ENCODE measurements at places on chromosomes 12 and 14.

DNA sequence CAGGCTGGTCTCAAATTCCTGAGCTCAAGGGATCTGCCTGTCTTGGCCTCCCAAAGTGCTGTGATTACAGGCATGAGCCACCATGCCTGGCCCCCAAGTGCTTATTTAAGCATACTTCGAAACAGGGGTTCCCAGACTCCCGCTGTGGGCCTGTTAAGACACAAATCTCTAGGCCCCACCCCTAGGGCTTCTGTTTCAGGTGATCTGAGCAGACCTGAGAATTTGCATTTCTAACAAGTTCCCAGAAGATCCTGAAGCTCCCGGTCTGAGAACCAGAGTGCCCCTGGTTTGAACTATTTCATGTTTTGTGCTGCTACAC, 25.0 kb downstream of the GCH1 start:
- DNase-seq, result no peak

DNA sequence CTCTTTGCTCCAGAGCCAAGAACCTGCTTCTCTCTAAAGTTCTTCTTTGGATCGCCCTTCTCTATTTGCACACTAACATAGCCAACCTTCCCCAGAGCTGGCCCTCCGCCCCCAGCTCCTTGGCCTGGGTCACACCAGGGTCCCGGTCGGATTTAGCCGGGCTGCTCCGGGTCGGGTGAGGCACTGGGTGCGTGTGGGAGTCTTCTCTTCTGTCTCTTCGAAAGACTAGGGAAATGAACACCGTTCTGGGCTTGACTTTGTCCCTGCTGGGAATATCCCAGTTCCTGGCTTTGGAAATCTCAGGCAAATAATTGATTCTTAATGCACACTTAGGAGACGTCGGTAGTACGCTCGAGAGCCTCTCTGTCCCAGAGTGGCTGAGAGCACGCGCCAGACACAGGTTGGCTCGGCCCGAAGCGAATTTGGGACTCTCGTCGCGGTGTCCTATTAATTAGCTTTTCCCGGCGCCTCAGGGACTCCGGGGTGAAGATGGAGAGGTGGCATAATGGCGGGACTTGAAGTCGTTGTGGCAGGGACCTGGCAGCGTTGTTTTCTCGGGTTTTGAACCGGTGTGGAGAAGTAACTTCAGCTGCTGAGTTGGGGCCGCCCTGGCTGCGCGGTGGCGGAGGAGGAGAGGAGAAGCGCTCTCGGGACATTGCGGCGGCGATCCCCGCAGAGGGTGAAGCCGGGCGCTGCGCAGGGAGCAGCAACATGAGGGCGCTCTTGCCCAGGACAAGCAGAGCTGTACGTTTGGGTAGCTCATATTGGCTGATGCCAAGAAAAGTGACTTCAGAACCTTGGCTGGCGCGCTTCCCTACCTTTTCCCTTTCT, 7.5 kb downstream of the FOXG1 start:
- DNase-seq, result no peak

GRCh38 chr12:55226523-55226922, 5.7 kb downstream of the OR10A7 start:
- DNase-seq, result no peak

DNA sequence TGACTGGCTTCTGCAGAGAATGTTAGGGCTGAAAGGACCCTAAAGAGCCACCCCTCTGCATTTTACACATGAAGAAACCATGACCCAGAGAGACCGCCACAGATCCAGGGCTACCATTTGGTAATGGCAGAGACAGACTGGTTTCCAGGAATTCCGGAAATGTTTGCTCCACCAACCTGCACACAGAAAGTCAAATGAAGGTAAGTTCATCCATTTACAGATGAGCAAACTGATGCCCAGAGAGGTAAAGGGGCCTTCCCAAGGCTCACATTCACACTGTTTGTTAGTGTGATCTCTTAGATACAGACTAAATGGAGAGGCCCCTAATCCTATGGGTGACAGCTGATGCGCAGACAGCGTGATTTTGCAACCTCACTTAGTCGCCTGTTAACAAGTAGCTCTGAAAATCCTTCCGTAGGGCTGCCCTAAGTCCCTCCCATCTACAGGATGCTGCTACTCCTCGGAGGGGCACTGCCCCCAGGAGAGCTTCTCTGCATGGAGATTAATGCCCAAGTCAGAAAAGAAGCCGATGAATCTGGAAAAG, 33.8 kb downstream of the ZFP36L1 start:
- DNase-seq, result no peak

GRCh38 chr12:46160981-46161690, 107.7 kb downstream of the SLC38A1 start:
- DNase-seq, result no peak

DNA sequence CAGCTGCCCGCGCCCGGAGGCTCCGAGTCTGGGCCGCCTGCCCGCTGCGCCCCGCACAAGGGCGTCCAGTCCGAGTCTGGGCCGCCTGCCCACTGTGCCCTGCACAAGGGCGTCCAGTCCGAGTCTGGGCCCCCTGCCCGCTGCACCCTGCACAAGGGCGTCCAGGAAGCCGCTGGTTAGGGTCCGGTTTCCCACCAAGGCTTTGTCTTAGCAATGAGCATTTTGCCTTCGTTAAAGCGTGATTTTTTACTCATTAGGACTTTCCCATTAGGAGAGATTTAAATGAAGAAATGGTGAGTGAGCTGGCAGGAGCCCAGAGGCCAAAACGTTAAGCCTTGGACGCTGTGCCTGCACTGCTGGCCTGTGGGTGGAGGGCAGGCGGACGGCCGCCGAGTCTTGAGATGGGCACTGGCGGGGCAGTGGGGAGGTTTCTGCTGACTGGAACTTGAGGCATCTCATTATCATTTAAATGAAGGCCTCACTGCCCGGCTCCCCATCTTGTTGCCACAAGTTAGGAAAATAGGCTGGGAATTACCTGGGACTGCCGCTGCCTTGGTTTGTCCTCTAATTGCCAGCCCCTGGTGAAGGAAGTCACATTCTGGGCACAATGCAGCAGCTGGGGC, 36.0 kb downstream of the FBRSL1 start:
- DNase-seq, result no peak

GRCh38 chr14:41868396-41868795, 261.7 kb downstream of the LRFN5 start:
- no peak for DNase-seq

DNA sequence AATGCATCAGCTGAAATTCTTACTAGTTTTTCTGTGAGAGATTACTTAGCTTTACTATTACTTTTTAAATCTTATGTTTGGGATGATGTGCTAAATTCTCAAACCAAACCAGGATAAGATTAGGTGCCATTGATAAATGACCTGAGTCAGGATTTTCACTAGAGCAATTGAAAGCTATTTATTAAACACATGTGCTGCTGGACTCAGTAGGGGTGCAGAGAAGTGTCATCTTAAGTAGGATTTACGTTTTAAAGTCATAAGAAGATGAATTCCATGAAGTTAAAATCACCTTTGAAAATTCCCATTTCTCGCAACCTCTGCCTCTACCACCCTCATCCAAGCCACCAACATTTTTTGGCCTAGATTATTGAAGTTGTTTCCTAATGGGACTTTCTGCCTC, 8.8 kb downstream of the TMEM263 start:
- DNase-seq, result no peak

- no peak for DNase-seq
These were observed 31.5 kb downstream of the MEG3 start for GRCh38 chr14:100857233-100857922.

DNA sequence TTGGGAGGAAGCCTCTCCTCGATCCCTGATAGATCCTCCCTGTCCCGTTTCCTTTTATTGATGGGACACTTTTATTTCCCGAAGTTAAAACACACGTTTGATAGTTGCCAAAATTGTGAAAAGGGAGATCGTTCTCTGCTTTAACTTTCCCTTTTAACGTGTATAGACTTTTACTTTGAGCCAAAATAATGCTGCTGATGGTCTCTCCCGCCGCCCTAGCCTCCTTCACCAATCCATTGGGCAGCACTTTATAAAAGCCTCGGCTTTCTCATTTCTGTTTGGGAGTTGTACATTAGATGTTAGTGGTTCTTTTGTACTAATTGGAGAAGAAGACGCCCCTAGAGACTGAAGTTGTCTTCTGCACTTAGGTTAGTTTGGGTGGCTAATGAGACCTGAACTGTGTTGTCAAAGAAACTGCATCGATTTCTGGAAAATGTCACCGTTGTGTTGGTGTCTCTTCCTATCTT, 1.4 kb downstream of the TMTC2 start:
- no peak for DNase-seq

- no peak for DNase-seq
These were observed 227.5 kb downstream of the GXYLT1 start for GRCh38 chr12:41917181-41917580.

DNA sequence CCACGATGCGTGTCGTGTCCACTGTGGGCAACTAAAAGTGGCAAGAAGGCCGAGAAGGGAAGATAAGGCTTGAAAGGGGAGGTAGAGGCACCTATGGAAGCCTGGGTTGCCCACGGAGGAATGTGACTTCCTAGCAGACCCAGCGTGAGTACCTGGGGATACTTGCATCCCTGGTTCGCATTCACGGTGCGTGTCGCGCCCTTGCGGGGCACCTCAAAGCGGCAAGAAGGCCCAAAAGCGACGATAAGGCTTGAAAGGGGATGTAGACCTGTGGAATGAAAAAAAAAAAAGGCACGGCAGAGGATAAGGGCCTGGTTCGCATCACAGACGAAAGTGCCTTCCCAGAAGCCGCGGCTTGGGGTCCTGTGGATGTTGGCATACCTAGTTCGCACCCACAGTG, 282.9 kb downstream of the ALG10 start:
- DNase-seq, result no peak

- no peak for DNase-seq
These were observed 926.7 kb downstream of the DIO2 start for GRCh38 chr14:79284621-79285020.

DNA sequence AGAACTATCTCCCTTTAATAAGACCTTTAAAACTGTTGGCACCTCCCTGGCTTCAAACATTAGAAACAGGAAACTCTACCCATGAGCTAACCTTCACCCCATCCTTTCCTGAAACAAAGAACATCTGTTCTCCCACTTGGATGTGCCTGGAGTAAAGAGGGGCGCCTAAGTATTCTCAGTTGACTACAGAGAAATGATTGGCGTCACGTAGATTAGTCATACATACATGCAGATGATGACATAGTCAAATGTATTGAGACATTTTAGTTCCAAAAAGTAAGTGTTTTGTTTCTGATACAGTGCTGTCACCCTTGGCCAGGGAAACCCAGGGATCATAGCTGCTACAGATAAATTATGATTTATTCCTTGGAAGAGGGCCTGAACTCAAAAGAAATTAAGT, 260.0 kb upstream of the PLEKHG7 start:
- no peak for DNase-seq

GRCh38 chr14:87705439-87705896, 287.5 kb downstream of the GALC start:
- DNase-seq, result no peak

GRCh38 chr12:2890001-2890387, 697 bp upstream of the TULP3 start:
- no peak for DNase-seq

GRCh38 chr12:75842090-75842489, 189.5 kb downstream of the PHLDA1 start:
- DNase-seq, result no peak

GRCh38 chr14:93930989-93931307, 3.8 kb downstream of the FAM181A start:
- no peak for DNase-seq

DNA sequence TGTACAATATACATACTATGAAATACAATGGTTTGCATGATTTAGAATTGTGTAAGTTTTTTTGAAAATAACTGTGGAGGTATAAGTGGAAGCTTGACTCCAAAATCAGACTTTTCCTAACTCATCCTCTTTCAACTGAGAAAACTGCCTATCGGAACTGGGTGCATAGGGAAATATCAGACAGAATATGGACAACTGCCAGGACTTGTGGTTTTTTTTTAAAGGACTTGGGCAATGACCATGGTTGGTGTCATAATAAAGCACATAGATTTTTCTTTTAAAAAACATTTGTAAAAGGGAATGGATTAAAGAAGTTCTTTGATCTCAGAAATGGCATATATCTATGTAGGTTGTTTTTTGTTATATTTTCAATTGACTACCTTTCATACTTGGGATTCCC, 53.3 kb upstream of the LRRK2 start:
- no peak for DNase-seq

- no peak for DNase-seq
These were observed 482.0 kb downstream of the RMST start for GRCh38 chr12:97944576-97944975.
